ENCODE measurements at places on chromosomes 16 and 17.

- no peak for DNase-seq
Observed at GRCh38 chr16:50068550-50068949, 2.8 kb downstream of the HEATR3 start.

DNA sequence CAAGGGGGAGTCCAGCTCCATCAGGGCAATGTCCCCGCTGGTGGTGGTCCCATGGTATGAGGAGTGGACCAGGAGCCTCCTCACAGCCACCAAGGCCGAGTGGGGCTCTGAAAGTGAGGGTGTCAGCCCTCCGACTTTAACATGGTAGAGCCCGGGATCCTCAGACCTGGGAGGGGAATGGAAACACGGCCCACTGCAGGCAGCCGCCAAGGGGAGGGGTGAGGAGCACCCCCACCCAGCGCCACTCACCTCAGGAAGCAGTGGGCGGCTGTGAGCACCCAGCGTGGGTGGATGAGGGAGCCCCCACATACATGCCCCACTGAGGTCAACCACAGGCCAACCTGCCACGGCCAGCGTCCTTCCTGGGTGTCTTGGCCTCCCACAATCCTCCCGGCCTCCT lies 10.8 kb downstream of the ZG16B start:
- no peak for DNase-seq

DNA sequence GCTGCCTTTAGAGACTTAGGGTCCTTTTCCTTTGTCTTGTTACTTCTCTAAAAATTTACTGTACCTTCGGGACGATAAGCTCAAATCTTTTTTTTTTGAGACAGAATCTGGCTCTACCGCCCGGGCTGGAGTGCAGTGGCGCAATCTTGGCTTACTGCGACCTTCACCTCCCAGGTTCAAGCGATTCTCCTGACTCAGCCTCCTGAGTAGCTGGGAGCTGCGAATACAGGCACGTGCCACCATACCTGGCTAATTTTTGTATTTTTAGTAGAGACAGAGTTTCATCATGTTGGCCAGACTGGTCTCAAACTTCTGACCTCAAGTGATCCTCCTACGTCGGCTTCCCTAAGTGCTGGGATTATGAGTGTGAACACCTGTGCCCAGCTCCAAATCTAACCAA lies 7.4 kb downstream of the RAD51C start:
- DNase-seq: no peak

- DNase-seq: no peak
Observed at GRCh38 chr17:10718547-10718946, 11.3 kb downstream of the TMEM220 start.

DNA sequence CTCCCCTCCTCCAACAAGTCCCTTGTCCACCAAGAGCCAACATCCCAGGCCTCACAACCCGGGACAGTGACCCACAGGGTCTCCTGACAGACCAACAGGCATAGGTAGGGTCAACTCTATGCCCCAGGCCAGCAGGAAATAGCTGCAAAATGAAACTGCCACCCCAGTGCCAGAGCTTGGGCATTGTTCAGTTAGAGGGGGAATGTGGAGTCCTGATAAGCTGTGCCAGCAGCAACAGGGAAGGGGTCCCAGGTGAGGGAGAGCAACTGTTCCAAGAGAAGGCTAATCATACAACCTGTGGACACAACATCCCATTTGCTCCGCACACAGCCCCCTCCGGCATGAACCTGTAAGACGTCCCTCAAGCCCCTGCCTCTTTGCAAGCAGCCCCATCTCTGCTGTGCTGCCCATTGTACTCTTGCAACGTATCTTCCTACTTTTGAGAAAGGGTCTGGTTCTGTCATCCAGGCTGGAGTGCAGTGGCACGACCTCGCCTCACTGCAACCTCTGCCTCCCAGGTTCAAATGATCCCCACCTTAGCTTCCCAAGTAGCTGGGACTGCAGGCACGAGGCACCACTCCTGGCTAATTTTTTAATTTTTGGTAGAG lies 17.2 kb downstream of the CTRB2 start:
- no peak for DNase-seq

DNA sequence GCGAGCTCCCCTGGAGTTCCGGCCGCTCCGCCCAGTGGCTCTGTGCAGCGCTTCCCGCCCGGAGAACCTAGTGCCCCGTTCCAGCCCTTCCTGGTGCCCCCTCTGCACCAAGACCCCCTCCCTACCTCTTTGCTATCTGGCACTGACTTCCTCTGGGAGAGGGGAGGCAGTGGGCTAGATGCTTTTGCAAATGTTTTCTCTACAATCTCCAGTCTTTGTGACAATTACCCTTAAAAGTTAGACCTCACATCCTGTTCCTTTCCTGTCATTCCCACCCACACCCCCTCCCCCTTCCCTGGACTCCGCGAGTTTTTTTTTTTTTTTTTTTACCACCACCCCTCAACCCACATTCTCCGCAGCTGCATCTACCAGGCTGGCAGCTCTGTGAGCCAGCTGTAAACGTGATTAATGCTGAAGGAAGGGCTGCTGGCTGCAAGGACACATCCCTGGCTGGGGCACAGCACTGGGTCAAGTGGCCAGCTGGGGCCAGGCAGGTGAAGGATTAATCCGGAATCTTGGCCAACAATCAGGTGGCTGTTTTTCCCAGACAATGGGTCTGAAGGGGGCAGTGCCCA lies 101.5 kb downstream of the MGAT5B start:
- no peak for DNase-seq

- DNase-seq: no peak
Observed at GRCh38 chr17:35297666-35298065, 54.8 kb downstream of the SLFN5 start.

DNA sequence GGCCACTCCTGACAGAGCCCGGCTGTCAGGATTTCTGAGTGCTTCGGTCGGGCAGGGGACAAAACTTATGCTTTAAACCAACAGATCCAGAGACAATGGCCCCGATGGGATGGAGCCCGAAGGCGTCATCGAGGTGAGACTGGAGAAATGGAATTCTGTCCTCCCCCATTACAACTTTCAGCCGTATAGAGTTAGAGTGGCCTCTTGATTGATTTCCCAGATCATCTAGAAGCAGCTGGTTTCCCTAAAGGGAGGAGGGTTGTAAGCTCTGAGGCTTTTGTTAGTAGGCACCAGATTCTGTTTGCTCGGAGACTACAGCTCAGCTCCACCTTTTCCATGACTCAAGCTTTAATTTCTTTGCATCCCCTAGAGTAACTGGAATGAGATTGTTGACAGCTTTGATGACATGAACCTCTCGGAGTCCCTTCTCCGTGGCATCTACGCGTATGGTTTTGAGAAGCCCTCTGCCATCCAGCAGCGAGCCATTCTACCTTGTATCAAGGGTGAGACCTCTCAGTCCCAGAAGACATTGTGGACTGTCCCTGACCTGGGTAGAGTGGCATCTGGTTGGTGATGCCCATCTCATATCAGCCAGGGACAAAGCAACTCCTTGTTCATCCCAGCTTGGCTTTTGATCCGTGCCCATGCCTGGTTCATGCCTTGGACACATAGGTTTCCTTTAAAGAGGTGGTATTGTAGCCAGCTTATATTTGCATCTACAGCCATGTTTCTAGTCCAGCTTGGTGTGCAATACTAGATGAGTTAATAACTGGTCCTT lies 5.1 kb upstream of the CD68 start:
- no peak for DNase-seq

GRCh38 chr17:59001158-59001814 lies 105.4 kb downstream of the TRIM37 start:
- DNase-seq: peak; percentile 45

DNA sequence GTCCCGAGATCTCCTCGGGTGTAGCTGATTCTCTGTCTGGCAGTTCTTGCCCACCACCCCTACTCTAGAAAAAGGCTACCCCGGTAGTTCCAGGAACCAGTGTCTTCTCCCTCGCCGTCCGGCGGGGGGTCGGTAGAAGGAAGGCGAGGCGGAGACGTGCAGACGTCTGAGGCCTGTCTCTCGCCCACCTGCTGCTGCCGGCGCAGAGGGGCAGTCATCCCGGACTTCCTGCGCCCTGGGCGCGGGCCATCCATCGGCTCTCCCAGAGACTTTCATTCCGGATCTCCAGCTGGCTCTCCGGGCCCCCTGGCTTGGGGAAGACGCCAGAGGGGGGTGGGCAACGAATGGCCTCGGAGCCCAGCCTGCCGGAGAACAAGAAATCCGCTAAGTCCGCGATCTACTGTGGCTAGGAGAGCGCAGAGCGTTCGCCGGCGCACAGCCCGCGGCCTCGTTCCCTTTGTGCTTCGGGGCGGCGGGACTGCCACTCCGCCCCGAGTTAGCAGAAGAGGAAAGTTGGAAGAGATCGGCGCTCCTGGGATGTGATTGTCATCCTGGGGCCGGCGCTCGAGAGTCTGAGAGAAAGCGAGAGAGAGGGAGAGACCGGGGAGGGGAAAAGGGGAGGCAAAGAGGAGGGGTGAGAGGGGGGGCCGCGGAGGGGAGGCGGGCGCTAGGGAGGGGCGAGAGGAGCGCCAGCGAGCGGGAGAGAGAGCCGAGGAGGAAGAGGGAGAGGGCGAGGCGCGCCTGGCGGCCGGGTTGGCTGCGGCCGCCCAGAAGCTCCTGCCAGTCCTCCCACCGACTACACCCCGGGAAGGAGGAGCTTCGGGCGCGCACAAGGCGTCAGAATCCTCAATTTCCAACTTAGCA lies at the start of gene IRX5:
Gene IRX5, plus strand, starts transcription at position 861 of the 864 bp plus-strand sequence. CDS start 334 bp downstream, outside the sequence.
- no peak for DNase-seq

GRCh38 chr17:42005166-42005565 lies 12.1 kb downstream of the DNAJC7 start:
- no peak for DNase-seq

DNA sequence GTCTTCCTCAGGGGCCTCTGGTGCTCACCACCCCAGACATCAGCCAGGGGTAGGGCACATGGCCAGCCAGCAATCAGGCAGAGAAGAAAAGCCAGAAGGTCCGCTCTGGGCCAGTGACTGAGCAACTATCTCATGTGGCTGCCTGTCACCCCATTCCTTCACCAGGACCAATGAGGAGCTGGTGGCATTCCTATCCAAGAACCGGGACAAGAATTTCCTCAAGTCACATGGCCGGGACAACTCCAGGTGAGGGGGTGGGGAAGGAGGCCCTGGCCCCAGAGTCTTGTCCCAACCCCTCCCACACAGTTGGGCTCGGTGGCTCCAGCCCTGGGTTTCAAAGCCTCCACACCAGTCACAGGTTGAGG lies 9.4 kb downstream of the XYLT2 start:
- DNase-seq: no peak

- no peak for DNase-seq
Observed at GRCh38 chr16:84049403-84050060, 6.9 kb upstream of the SLC38A8 start.

GRCh38 chr17:21823090-21823489 lies 130.8 kb downstream of the KCNJ18 start:
- no peak for DNase-seq

GRCh38 chr17:35314415-35315216 lies 58.8 kb downstream of the SLFN11 start:
- no peak for DNase-seq

DNA sequence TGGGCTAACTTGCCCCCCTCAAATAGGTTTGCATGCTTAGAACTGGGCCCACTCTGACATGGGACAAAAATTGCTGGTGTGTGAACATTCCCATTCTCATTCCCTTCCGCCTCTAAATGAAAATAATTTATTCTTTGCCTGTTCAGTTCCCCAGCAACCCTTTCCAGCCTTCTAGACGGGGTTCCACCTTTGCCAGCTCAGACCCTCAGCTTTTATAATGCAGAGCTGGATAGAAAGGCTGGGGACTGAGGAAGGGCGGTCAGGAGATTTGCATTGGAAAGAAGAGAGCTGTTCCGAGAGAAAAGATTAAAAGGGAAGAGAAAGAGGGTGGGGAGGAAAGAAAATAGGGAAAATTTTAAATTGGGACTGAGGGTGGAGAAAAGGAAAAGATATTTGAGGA lies 151.1 kb upstream of the WSCD1 start:
- DNase-seq: no peak

DNA sequence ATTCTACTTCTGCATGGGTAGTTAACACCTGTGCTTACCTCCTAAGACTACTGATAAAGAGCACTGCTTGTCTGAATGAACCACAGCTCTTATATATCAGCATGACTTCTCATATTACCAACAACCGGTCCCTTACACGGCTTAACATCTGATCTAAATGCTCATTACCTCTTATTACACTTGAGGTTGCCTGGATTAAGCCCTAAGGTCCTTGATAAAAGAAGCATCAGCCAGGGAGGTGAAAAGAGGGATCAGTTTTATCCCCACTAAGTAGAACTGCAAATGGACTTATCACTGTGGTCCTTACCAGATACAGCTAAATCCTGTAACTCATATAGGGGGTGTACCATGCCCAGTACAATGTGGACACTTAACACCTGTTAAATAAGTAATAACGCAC lies 8.2 kb upstream of the RSKR start:
- no peak for DNase-seq

DNA sequence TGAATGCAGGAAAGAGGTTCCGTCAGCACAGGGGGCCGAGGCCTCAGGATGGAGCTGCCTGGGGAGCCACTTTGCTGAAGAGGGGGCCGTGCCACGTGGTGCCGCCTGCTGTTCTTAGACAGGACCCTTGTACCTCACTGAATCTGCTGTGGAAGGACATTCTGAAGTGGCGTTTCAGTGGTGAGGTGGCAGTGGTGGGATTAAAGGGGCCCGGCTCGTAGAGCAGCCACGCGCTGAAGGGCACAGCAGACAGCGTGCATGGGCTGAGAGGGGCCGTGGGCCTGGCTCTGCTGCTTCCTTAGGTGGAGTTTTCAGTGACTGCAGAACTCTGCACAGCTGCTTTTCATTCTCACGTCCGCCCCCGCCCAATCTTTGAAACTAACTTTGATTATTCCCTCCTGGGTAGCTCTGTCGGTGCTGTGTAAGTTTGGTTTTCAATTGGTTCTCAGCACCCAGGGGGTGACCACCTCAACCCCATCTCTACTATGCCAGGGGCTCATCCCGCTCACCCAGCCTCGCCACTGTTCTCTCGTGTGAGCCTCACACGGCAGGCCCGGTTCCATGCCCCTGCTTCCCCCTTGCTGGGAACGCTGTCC lies 70.3 kb downstream of the SEC14L1 start:
- no peak for DNase-seq

DNA sequence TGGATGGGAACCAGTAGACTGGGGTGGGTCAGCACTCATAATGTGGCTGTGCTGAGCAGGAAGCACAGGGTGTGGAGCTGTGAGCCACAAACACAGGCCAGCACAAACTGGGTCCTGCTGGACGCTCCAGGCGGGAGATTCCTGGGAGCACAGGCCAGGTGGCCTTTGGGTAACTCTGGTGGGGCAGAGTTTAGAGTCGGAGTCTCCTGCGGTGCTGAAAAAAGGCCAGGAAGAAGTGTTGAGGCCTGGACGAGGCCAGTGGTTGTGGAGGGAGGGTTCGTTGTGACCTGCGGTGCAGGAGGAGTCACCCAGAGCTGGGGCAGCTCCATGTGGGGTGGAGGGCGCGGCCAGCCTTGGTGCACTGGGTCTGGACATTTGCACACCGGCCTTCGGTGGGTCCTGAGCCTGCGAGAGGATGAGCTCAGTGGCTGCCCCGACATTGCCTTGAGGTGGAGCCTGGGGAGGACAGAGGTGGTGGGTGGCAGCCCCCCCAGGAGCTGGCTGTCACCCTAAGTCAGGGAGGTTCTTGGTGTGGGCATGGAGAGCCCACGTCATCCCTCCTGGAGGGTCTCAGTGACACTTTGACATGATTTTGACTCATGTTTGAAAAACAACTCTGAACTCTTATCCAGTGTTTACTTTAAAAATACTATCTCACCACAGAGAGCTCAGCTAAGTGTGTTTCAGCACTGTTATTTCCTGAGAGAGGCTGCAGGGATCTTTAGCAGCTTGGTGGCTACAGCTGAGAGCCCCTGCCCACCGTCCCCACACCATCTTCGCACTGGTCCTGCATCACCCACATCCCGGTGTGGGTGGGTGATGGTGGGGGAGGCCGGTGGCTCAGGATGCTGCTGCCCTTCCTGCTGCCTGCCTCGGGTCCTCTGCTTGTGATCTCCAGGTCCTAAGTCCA lies 98.7 kb downstream of the NPIPB11 start:
- DNase-seq: no peak

GRCh38 chr17:81323411-81323868 lies 28.3 kb upstream of the SLC38A10 start:
- DNase-seq: no peak

Measured in effector memory CD4-positive, alpha-beta T cell (primary cell).